ENCODE measurements at places on chromosomes 3 and 15.
A peak's percentile ranks its signal among the peaks of the same experiment; 100 is the strongest.

GRCh38 chr15:28927043-28927442, 41.3 kb downstream of the APBA2 start:
- DNase-seq = no peak

DNA sequence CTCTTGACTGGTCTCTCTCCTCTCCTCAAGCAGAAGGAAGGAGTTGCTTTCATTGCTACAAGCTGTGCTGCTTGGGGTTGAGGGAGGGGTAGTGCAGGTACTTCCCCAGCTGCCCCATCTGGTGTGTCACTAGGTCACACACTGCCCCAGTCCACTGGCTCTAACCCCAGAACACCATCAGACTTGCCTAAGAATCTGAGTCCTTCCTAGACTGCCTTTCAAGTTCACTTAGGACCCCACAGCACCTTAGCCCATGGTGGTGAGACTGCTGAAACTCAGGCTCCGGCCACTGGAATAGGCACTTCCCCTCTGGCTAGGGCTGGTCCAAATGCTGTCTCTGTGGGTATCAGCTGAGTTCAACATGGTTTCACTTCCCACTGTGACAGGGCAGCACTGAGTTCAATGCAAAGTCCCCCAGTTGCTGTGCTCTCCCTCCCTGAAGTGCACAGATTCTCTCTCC, 279.7 kb upstream of the GOLGA6L4 start:
- no peak for DNase-seq

DNA sequence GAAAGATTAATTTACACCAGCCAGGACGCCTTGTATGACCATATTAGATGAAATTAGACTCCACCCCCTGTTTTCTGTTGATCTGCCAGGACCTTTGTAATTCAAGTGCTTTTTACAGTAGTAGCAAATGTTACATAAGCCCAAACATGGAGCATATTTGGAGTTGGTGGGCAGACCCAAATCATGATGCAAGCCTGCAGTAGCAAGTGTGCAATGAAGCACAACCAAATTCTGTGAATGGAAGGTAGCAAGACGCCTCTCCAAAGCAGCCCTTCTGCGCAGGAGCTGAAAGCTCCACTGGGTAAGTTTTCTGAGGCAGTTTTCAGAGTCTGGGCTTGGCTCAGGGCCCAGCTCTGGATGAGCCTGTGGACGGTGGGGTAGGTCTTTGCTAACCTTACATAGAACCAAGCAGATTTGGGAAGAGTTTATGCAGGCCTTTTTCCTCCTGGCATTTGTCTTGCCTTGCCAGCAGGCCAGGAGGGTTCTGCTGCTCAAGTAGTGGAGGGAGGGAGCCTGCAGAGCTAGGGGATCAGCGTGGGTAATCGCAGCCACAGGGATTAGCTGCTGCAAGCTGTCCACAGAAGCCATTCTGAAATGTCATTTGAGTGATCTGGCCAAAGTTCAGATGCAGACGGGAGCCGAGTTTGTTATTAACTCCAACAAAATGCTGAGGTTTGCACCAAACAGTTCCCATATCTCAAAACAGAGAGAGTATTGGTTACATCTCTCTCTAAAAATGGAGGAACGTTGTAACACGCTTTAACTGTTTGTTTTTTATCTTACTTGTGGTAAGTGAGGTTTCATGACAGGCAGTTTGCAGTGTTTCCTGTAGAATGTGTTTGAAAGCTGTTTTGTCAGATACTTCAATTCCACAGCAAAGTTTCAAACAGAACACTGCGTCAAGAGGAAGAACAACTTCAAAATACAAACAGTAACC, 55.4 kb downstream of the PSMD6 start:
- peak; percentile 21 for DNase-seq

- no peak for DNase-seq
Measured at GRCh38 chr3:58035524-58036255, 27.5 kb downstream of the FLNB start.

GRCh38 chr3:11465744-11466616, 177.7 kb downstream of the VGLL4 start:
- DNase-seq = no peak

- DNase-seq = no peak
Measured at GRCh38 chr3:17730318-17730967, 12.0 kb downstream of the TBC1D5 start.

DNA sequence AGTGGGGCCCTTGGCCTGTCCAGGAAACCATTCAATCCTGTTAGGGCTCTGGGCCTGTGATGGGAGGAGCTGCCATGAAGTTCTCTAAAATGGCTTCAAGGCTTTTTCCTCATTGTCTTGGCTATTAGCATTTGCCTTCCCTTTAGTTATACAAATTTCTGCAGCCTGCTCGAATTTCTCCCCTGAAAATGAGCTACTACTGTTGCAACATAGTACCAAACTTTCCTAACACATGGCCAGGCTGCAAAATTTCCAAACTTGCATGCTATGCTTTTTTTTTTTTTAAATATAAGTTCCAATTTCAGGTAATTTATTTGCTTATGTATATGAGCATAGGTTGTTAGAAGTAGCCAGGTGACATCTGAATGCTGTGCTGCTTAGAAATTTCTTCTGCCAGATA, 560.8 kb upstream of the TBL1XR1 start:
- DNase-seq = no peak

DNA sequence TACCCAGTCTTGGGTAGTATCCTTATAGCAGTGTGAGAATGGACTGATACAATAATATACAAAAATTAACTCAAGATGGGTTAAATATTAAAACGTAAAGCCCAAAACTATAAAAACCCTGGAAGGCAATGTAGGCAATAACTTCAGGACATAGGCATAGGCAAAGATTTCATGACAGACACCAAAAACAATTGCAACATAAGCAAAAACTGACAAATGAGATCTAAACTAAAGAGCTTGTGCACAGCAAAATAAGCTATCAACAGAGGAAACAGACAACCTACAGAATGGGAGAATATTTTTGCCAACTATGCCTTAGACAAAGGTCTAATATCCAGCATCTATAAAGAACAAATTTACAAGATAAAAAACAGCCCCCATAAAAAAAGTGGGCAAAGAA, 204.8 kb upstream of the CCDC54 start:
- DNase-seq = no peak

- no peak for DNase-seq
Measured at GRCh38 chr3:181493423-181493822, 218.3 kb upstream of the SOX2 start.

GRCh38 chr3:60652829-60653228, 598.4 kb downstream of the FHIT start:
- DNase-seq = no peak

GRCh38 chr15:95075792-95076677, 844.7 kb downstream of the MCTP2 start:
- no peak for DNase-seq

- DNase-seq = no peak
Measured at GRCh38 chr3:39277893-39278615, 1.8 kb downstream of the CX3CR1 start.

- no peak for DNase-seq
Measured at GRCh38 chr3:49465270-49466034, 4.6 kb upstream of the DAG1 start.

DNA sequence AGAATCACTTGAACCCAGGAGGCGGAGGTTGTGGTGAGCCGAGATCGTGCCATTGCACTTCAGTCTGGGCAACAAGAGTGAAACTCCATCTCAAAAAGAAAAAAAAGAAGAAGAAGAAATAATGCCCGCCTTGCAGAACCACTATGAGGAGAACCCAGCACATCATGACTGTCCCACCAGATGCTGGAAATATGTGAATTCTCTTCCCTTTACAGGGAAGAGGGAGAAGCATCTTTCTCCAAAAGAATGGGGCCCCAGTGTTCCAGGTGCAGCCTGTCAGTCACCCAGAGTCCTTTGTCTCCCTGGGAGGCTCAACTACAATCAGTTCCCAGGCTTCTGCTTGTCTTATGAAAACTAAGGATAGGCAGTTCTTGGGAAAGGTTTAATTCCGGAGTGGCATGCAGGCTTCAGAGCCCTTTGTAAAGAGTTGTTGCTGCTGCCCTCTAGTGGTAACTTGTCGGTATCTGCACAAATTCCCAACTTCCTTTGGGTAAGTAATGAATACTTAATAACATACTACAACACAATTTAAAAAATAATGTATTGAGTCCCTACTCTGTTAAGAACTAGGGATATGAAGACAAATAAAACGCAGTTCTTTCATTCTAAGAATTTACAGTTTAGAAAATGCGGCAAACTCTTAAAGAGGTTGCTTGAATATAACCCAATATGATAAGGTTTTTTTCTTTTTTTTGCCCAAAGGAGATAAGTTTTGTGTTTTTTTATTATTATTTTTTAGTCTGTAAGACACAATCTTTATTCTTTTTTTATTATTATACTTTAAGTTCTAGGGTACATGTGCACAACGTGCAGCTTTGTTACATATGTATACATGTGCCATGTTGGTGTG, 18.6 kb upstream of the TICRR start:
- no peak for DNase-seq

DNA sequence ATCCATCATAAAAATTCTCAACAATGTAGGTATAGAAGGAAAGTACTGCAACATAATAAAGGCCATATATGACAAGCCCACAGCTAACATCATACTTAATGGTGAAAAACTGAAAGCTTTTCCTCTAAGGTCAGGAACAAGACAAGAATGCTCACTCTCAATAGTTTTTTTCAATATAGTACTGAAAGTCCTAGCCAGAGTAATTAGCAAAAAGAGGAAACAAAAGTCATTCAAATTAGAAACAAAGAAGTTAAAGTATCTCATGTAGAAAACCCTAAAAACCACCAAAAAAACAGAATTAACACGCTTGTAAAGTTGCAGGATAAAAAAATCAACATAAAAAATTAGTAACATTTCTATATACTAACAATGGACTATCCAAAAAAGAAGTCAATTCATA, 61.8 kb downstream of the MYH15 start:
- no peak for DNase-seq

DNA sequence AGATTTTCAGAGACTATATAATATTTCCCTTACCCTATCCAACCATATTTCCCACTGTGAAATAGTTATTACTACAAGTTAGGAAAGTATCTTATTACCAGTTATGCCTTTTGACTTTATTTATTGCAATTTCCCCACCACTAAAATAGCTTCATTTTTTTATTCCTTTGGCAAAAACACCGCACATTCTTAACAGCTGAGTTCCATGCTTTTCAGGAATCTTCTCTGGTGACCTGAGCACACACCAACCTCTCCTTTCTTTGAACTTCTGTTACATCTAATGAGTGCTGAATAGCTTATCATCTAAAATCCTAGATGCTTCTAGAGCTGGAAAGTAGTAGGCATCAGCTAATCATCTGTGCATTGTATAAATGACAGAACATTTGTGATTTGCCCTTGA, 99.1 kb downstream of the UBE2E2 start:
- DNase-seq = no peak

DNA sequence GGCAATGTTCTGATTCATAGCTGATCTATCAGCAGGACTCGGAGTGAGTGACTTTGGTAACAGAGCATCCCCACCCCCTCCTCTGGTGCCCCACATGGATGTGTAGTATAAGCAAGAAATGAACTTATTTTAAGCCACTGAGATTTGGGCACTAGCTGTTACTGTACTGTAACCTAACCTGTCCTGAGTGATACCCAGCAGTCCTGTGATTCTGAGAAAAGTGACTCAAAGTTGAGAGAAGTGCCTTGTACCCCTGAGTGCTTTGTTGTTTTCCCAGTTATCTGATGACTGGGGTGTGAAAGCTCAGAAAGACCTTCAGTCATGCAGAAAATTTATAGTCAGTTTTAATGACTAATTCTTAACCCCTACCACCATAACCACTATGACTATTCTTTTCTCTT, 439.9 kb upstream of the RBMS3 start:
- DNase-seq = no peak

Measured in effector memory CD4-positive, alpha-beta T cell (primary cell).